CD14-positive monocyte (primary cell): ENCODE measurements at places on chromosomes 3 and 15. TPM values are rescaled to one million over a fixed set of nuclear protein-coding genes. Genes with fewer than 3 reads are reported as not detected.

DNA sequence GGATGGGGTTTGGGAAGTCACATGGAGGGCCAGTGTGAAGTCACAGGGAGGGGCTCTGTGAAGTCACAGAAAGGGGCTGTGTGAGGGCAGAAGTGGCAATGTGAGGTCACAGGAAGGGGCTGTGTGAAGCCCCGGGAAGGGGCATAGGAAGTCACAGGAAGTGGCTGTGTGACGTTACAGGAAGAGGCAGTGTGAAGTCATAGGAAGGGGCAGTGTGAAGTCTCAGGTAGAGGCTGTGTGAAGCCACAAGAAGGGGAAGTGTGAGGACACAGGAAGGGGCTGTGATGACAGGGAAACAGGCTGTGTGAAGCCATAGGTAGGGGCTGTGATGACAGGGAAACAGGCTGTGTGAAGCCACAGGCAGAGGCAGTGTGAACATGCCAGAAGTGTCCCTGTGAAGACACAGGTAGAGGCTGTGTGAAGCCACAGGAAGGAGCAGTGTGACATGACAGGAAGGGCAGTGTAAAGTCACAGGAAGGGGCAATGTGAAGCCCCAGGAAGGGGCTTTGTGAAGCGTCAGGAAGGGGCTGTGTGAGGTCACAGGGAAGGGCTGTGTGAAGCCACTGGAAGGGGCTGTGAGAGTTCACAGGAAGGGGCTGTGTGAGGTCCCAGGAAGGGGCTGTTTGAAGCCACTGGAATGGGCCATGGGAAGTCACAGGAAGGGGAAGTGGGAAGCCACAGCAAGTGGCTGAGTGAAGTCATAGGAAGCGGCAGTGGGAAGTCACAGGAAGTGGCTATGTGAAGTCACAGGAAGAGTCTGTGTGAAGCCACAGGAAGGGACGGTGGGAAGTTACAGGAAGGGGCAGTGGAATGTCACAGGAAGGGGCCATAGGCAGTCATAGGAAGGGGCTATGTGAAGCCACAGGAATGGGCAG, 37.1 kb downstream of the GASK1A start:
- no peak overlapping the region for H3K27ac ChIP-seq
- no peaks in the 10 kb centered on the region for H3K27me3 ChIP-seq
- no peaks in the 10 kb centered on the region for H3K36me3 ChIP-seq
- no peaks in the 10 kb centered on the region for H3K4me1 ChIP-seq

DNA sequence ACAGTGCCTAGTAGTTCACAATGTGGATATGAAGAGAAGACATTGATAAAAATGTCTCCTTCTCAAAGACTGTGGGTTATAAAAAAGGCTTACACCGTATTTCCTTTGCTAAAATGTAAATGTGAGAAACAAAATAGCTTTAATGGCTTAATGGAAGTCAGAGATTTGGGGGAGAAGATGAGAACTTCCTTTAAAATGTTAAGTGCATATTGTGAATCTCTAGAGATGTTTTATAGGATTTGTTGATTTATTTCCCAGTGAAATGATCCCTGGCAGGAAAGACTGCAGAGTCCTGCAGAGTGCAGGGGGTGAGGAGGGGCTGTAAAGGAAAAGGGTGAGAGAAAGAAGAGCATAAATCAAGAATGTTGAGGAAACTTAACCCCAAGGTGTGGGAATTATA, 305.1 kb downstream of the GAP43 start:
- no peaks in the 10 kb centered on the region for H3K4me1 ChIP-seq
- H3K36me3 ChIP-seq = no peaks in the 10 kb centered on the region
- H3K27me3 ChIP-seq = no peaks in the 10 kb centered on the region
- no peak overlapping the region for H3K27ac ChIP-seq

DNA sequence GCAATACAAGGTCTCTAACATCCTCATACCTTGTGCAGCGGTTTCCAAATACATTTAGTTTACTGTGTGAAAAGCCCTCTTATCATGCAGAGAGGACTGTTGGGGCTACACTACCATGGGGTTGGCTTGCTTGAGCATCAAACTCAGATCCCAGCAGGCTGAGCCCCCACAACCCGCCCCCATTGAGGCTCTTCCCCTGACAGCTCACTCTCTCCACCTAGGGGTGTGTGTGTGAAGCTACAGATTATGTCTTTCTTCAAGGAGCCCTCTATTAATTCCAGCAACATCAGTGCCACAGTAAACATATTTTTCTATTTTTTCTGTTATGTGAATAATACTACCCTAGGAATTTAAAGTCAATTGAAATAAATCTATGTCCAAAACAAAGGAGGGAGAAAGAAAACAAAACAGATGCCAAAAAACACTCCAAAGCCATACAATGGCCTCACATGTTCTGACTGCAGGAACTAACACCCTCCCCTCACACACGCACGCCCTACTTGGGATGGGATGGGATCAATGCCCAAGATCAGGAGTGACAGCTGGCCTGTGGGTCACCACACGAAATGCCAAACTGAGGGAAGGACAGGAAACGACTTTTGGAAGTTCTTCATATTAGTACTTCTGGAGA, 14.7 kb downstream of the TM4SF4 start:
- no peaks in the 10 kb centered on the region for H3K4me1 ChIP-seq
- H3K36me3 ChIP-seq = no peaks in the 10 kb centered on the region
- H3K27ac ChIP-seq = no peak overlapping the region
- H3K27me3 ChIP-seq = peaks cover 6% of the 10 kb centered on the region
- no peak for DNase-seq

DNA sequence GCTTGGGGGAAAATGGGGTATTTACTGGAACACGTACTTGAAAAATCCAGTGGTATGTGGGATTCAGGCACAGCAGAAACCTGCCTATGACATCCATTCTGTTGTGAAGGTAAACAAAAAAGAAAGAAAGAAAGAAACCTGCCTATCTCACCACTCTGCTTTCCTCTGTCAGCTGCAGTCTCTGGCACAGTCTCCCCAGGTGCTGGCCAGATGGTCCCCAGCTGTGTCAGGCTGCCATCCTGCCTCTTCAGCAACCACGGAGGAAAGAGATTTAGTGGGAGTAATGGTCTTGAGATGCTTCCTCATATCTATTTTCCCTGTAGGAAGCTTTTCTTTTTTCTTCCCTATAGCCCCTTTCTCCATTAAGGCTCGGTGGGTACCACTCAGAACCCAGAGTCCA, 2.5 kb upstream of the PXYLP1 start:
- no peaks in the 10 kb centered on the region for H3K36me3 ChIP-seq
- peaks cover 32% of the 10 kb centered on the region for H3K4me1 ChIP-seq
- H3K27me3 ChIP-seq = no peaks in the 10 kb centered on the region
- no peak overlapping the region for H3K4me3 ChIP-seq
- no peak for DNase-seq
- H3K27ac ChIP-seq = no peak overlapping the region

DNA sequence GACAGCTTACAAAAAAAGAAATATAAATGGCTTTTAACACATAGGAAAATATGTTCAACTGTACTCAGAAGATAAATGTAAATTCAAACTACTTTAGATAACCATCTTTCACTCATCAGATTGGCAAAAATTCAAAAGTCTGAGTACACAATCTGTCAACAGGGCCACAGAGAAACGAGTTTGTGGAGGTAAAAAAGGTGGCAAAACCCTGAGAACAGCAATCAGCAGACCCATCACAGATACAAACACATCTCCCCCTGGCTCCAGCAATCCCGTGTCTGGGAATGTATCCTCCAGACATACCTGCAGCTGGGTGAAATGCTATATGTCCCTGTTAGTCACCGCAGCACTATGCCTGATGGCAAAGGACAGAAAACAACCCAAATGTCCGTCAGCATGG, 149.5 kb downstream of the OSBPL10 start:
- H3K36me3 ChIP-seq = no peaks in the 10 kb centered on the region
- no peak for DNase-seq
- no peaks in the 10 kb centered on the region for H3K4me1 ChIP-seq

DNA sequence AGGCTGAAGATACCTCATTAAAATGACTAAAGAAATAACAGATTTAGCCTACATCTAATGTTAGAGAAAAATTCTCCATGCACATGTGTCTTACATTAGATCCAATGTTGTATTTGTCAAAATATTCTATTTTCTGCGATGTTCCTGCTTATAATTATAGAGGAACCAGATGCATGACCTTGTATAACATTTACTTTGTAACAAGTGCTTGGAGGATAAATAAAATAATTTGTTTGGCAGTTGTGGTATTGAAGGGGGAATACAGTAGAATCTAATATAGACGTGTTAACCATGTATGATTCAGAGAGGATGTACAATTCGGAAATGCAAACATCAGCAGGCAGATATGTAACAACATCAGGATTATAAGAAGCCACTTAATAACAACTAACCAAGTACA, 922.2 kb downstream of the TUSC7 start:
- H3K4me3 ChIP-seq = no peak overlapping the region
- no peaks in the 10 kb centered on the region for H3K4me1 ChIP-seq
- H3K27ac ChIP-seq = no peak overlapping the region
- DNase-seq = no peak

Gene CRELD1
- 16.1 TPM for polyA plus RNA-seq

Gene RRP9
- polyA plus RNA-seq = 10.4 TPM

Gene IGF2BP2
- polyA plus RNA-seq = 0.78 TPM

Gene ACKR4
- polyA plus RNA-seq = not detected

Gene KNG1
- polyA plus RNA-seq = not detected in 2 replicates

Gene TRIM71
- 0.06 TPM for polyA plus RNA-seq
